Stimulated activated CD4-positive, alpha-beta T cell treated with anti-CD3 and anti-CD28 coated beads, TNF-alpha, amount 100 ng/mL, for 4 hours (primary cell): ENCODE measurements at places on chromosomes 1 and 21.

GRCh38 chr21:14120091-14120734 lies 90.5 kb downstream of the LIPI start:
- no peak for DNase-seq

DNA sequence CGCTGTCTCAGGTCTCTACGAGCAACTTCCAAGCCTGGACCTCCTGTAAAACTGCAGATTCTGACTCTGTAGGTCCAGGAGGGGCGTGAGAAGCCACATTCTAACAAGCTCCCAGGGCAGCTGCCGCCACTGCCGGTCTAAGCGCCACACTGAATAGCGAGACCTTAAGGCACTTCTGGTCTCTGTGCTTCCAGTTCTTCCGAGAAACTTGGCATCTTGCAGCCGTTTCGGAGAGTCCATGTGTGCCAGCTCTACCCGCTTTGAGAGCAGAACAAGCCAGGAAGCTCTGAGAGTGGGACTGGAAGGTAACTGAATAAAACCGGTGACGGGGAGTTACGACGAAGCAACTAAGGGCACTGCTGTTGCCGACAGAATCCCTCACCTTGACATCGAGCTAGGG lies 12.5 kb downstream of the AGT start:
- DNase-seq, result no peak

DNA sequence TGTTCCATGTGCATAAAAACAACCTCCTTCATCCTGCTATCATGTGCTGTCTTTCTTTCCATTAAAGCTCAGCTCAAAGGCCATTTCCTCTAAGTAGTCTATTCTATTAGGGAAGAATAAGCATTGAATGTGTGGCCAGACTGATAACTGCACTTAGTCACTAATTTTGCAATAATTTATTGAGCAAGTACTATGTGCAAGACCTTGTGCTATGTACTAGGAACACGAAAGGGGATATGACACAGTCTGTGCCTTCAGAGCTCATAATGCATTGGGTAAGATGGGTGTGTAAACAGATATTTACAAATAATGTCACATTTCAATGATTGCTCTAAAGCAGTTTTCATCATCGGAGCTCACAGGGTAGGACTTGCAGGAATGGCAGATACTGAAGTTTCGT lies 54.2 kb downstream of the NMNAT2 start:
- DNase-seq, result no peak

GRCh38 chr1:6779089-6779805 lies 6.0 kb upstream of the CAMTA1 start:
- no peak for DNase-seq

DNA sequence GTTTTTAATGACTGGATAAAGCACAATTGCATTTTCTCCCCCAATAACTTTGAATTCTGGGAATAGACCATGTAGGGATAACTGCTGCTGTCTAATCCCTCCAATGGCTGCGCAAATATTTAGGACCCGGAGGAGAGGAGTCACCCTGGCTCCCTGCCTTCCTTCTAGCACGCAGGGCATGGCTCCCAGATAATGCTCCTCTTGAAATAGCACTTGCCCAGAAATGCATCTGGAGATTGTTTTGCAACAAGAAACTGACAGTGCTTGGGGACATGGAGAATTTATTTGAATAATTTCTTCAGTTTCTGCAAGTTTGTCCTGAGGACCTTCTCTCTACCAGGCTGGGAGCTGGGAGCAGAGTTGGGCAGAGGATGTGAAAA lies 83.5 kb downstream of the MAN1C1 start:
- DNase-seq, result no peak

DNA sequence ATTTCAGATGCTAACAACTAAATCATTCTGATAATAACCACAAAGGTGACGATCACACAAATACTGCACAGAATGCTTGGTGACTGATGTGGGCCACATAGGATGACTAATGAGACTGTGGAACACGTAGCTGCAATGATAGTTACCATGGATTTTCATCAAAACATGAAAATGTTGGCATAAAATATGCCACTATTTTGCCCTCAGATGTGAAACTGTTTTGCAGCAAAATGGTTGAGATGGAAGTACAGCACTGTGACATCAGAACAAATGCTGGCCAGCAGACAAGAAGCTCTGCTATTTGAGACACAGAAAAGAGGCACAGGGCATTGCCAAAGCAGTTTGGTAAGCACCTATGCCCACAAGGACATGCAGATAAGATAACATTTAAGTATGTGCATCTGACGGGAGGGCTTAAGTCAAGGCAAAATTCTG lies 83.8 kb downstream of the NIBAN1 start:
- DNase-seq, result no peak

DNA sequence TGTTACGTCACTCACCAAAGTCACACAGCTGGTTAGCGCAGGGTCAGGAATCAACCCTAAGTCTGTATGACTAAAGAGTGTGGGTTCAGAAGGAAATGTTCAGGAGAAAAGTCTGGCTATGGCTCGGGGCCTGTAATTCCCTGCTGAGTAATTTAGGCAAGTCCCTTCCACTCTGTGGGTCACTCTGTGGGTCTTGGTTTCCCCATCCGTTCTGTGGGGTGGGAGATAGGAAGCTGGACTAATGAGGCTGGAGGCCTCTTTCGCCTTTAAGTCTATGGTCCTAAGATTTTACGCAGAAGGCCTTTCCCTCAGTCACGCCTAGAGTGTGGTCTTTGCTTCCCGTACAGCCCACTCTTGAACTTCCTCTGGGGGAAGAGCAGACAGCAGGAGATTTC lies 14.3 kb upstream of the MED18 start:
- DNase-seq, result no peak

- DNase-seq, result no peak
Measured at GRCh38 chr21:17795146-17796036, 23.8 kb downstream of the C21orf91 start.

- DNase-seq, result no peak
Measured at GRCh38 chr21:43645136-43645891, 14.0 kb downstream of the HSF2BP start.

GRCh38 chr1:213829780-213830179 lies 158.0 kb upstream of the PROX1 start:
- no peak for DNase-seq

GRCh38 chr1:213381572-213382084 lies 330.6 kb downstream of the RPS6KC1 start:
- DNase-seq, result no peak

DNA sequence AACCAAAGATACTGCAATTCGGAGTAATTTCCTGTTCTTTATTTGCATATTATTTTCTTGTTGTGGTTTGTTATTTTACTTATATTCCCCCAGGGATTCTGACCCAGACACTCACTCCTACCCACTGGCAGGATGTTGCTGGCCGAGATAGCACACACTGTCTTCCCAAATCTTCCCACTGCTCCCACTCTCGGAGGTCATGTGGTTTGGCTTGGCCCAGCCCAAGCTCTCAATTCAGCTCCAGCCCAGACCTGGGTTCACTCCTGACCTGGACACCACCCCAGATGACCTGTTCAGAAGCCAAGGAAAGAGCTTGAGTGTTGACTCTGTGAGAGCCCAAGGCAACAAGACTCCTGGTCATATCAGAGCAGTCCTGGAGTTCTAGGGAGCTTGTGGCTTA lies 1.2 kb upstream of the FAM43B start:
- DNase-seq, result no peak

- DNase-seq, result no peak
Measured at GRCh38 chr1:53567450-53567849, 108.3 kb downstream of the DMRTB1 start.

DNA sequence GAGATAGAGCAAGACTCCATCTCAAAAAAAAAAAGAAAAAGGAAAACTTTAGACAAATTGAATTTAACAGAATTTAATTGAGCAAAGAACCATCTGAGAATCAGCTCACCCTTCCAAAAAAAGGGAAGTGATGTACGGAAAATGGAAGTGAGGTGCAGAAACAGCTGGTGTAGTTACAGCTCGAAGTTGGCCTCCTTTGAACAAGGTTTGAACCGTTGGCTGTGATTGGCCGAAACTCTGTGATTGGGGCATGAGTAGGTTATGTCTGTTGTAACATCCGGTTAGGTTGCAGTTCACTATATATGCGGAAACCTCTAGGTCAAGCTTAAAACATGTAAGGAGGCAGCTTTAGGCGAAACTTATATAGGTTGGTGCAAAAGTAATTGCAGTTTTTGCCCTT lies 97.9 kb upstream of the KIF26B start:
- no peak for DNase-seq

GRCh38 chr1:68281946-68282615 lies 49.8 kb upstream of the WLS start:
- DNase-seq, result no peak

DNA sequence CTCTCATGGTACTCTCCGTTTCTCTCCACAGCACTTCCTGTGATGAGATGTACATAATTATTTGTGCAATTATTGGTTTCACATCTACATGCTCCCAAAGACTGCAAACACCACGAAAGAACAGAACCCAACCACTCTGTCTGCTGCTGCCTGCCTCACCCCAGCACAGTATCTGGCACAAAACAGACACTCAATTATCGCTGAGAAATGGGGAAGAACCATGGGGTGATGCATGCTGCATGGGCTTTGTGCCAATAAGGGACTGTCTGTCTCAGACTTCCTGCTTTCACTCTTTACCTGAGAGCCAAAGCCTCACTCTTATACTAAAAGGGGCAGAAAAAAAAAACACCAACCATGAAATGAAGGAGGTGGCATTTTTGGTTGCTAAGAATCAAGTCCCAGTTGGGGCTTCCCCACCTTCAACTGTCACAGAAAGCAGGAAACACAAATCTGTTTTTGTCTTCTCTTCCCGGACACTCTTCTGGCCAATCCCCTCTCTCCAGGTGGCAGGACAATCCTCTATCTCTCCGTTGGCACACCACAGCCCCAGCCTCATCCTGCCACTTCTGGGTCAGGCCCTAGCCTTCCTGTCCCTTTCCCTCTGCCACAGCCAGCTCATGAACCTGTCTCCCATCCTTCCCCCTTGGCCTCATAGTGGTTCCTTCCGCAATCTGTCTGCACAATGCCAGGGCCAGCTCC lies 82.0 kb downstream of the TGFBR3 start:
- DNase-seq, result peak; percentile 55

- DNase-seq, result no peak
Measured at GRCh38 chr1:173753830-173754229, 39.0 kb downstream of the KLHL20 start.

DNA sequence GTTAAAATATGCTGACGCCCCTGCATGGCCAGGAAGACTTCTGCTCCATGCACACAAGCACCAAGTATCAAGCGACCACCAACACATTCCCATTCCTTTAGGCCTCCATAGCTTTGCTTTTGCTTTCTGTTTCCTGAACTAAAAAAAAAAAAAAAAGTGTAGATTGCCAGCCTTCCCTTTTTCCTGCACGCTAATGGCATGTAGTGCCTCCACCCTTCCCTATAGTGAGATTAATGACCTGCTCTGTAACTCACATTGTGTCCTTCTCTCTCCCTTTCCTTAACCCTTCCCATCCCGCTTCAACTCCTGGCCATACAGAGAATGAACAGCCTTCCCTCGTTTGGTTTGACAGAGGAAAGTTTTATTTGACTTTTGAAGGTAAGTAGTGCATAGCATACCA lies 57.1 kb upstream of the DYNLT5 start:
- no peak for DNase-seq

- DNase-seq, result no peak
Measured at GRCh38 chr1:40799351-40799867, 15.8 kb downstream of the KCNQ4 start.

- peak; percentile 37 for DNase-seq
Measured at GRCh38 chr1:1959840-1960479, 40.9 kb upstream of the TMEM52 start.

- no peak for DNase-seq
Measured at GRCh38 chr1:6601923-6602668, 573 bp downstream of the KLHL21 start.

GRCh38 chr1:113742515-113742914 lies 16.8 kb downstream of the PHTF1 start:
- no peak for DNase-seq

DNA sequence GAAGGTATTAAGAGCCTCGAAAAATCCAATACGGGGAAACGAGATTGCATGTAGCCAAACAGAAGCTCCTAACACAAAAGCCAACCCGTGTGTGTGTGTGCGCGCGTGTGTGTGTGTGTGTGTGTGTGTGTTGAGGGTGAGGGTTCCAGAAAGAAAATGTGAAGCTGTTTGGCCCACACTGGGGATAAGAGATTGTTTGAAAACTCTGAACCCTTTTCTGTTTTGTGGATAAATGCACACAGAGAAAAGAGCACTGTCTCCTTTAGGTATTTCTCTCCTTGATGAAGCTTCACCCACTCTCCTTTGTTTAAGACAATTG lies 1.9 kb downstream of the WLS start:
- no peak for DNase-seq

- no peak for DNase-seq
Measured at GRCh38 chr1:179588425-179589024, 3.1 kb upstream of the TDRD5 start.

- no peak for DNase-seq
Measured at GRCh38 chr1:172142324-172142723, 278.2 kb upstream of the C1orf105 start.

- DNase-seq, result no peak
Measured at GRCh38 chr1:182520736-182521135, 68.3 kb downstream of the RNASEL start.

DNA sequence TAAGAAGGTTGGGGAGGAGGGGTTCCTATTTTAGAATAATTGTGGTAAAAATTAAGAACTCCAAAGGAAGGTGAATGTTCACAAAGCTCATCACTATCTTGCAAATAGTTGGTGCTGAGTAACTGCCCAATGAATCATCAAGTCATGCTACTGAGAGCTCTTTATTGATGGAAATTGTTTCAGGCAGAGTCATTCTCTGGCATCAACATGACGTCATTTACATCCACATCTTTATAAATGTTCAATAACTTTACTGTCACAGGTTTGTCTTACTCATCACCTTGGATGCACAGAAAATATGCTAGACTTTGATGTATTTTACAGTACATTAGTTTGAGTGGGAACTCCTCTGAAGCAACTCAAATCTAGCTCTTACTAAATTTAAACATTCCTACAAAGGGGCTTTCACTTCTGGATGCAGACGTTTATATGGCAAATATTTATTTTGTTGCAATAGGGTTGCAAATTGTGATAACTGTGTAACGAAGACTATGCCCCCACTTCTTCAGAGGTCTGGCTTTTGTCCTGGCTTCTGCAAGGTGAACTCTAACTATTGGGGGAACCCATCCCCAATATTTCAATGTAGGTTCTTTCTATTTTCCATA lies 273.7 kb upstream of the AJAP1 start:
- DNase-seq, result no peak

- no peak for DNase-seq
Measured at GRCh38 chr1:12097321-12097720, 34.2 kb downstream of the TNFRSF8 start.

GRCh38 chr1:17683598-17683997 lies 71.5 kb upstream of the ACTL8 start:
- DNase-seq, result no peak

DNA sequence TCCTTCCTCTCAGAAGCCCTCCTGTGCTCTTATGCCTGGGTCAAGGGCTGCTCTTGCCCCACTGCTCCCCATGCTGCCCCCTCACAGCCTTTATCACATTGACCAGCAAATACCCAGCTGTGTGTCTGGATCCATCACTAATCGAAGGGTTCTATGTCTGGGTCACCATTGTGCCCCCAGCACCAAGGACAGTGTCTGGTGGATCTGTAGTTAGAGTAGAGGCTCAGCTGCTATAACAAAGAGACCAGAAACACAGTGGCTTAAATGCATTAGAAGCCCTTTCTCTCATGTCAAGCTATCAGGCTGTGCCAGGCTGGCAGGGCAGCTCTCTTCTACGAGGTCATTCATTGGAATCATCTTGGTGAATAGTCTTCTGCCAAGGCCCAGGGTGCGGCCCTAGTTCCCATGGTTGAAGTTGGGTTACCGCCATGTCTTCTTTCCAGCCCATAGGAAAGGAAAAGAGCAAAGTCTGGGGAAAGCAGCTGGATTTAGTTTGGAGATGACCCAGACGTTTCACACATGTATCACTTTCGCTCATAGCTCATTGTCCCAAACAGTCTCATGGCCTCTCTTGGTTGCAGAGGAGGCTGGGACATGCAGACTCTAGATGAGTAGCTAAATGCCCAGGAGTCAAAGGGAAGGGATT lies 32.2 kb downstream of the STUM start:
- no peak for DNase-seq
